ENCODE measurements at places on chromosomes 1 and 21.

DNA sequence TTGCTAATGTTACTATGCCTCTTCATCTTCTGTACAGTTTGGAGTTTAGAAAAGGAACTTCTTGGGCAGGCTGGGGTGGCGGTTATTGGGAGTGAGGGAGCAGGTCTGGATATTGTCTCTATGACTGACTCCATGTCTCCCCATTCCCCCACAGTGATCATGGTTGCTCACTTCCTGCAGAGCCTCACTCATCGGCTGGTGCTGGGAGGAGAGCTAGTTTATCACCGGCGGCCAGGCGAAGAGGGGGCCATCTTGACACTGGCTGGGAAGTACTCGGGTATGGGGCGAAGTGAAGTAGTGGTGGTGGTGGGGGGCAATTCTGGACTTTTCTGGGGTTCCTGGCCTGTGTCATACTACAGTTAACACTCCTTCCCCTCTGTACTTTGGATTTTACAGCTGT, 2.2 kb downstream of the TOMM40L start:
- no peak for DNase-seq

DNA sequence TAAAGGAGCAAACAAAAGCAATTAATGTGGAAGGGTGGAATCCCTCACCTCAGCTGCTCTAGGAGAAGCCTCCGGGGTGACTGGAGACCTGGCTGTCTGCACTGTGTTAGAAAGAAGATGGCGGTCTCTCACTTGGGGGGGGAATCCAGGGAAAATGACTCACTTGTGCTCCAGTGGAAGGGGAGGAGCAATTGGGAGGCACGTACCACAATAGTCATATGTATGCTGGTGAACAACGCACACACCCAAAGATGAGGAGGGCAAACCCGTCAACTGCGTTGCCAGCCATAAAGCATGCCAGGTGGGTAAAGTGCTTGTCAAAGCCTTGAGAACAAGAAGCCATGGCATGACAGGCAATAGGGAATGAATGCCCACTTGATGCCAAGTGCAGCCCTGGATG, 22.1 kb downstream of the PLEKHA6 start:
- no peak for DNase-seq

DNA sequence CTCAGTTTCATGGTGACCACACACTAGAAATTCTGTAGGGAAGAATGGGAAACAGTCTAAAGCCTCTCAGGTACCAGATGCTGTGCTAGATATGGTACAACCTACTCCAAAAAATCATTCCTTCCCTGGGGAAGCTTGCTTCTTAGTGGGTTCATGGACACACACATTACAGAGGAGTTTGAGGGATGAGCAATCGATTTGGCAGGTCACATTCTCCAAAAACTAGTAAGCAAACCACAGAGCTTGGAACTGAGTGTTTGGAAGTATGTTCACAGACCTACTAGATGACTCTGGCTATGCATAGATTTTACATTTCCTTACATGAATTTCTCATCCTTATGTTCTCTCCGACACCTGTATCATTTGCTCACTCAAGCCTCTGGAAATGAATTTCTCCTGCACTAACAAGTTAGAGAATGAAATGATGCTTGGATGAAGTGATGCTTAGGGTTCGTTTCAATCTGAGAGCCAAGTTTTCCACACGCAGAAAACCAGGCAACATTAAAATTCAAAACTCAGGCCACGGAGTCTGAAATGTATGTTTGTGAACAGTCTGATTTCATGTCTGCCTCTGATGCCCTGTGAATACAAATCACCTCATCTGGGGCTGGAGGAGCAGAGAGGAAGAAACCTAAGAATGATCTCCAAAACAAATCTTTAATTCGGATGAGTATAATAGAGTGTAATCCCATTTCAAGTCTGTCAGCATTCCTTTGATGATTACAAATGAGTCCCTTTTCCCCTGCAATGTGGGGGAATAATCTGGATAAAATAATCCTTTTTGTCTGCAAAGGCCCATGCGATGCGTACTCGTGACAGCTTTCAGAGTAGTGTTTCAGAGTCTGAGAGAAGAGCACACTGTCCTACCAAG, 11.0 kb downstream of the EVA1C start:
- no peak for DNase-seq

DNA sequence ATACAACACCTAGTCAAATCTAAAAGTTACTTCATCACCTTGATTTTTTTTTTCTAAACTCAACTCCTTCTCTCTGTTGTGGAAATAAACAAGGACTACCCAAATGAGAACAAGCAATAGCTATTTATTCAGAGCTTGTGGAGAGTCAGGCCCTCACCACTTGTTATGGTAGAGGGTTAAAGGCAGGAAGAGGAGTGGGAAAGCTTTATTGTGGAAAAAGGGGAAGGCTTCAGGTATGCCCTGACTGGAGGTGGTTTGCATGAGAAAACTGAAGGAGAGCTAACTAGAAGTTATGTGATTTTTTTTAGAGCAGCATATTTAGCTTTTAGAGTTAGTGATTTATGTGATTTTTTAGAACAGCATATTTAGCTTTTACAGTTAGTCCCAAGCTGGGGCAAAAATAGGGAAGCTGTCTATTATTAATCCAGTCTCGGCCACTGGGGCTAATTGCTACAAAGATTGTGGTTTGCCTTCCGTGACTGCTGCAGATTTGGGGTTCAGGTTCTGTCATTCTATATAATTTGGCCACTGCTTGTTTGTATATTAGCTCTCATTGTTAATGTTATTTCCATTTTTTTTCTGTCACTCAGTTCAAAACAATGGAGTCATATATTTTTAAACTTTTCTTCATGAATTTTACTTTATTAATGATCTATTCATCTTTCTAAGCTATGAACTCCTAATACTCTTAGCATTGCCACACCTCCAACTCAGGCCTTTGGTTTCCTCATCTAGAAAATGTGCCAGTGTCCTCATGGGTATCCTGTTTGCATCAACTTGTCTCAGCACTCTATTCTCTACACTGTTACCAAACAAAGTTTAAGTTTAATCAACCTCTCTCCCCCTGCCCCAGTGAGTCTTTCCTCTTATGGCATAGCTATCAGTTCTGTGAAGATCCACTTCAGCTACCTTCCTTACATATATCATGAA, 713.0 kb downstream of the BRINP3 start:
- no peak for DNase-seq

DNA sequence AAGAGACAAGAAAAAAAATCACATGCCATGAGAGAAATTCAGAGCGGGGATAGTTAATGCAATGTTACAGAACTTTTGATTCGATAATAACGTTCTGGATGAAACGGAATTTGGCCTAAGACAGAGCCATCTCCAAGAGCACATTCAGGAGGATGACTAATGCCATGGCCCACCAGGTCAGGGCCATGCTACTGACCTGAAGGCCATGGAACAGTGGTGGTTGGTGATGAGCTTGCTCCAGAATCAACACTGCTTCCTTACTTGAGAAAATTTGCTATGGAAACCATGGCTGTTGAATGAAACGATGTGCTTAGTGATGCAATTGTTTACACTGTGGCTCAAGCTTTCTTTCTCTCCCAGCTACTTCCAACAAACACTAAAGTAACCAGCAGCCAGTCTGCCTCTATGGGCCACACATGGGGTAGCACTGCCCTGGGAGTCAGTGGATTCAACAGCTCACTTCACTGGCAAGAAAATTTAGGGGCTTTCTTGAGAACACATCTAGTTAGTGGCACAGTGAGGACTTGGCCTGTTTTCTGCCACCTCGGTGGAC, 299.1 kb downstream of the PCP4 start:
- DNase-seq: no peak

- DNase-seq: no peak
These were observed at the start of gene FCRLA for GRCh38 chr1:161706482-161707347. FCRLA (plus strand) TSS chr1:161707229; CDS start chr1:161707265, 36 bp downstream.

DNA sequence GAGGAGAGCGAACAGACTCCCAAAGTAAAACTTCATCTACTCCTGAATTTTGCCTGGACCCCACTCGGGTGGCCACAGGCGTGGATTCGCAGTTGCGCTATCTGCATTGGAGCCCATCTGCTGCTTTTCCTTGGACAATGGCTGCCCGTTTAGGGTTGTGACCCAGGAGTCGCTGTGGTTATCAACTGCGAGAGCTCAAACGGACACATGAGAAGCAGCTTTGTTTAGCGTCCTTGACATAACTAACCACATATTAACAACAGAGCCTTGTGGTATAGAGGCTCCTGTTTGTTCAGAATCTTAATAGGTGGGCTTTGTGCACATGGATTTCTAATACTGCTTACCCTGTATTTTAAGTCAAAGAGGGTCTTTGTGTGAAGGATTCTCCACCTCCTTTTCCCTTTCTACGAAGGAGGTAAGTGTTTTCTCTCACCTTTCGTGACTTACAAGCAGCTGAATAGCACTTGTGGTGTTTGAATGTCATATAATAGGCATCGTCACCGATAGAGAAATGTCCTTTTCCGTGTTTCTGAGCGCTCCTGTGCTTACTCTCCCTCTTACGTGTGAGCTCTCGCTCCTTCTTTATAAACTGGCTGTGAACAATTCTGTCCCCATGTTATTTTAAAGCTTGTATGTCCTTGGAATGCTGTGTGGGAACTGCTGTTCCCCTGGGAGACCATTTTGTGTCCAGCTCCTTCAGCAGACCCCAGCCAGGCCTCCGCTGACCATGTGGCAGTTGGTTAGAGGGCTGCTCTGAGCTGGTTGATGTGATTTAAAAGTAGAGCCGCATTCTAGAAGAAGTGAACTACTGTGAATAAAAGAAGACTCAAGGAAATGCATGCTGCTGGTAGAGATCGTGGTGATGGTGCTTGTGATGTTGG, 441.4 kb downstream of the RPS6KC1 start:
- DNase-seq: no peak

GRCh38 chr1:171501305-171502024, 16.1 kb downstream of the PRRC2C start:
- DNase-seq: no peak

DNA sequence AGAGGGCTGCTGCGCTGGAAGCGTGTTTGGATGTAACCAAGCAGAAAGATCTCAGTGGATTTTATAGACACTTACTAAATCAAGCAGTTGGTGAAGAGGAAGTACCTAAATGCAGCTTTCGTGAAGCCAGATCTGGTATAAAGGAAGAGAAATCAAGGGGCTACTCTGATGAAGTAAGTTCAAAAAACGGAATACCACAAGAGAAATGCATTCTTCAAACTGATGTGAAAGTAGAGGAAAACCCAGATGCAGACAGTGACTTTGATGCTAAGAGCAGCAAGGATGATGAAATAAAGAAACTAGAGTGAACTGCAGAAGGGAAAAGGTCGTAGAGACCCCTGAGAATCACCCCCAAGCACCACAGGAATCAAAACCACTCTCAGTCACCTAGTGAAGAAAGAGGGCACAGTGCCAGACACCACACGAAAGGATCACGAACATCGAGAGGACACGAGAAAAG, 40.8 kb upstream of the NEXN start:
- no peak for DNase-seq

DNA sequence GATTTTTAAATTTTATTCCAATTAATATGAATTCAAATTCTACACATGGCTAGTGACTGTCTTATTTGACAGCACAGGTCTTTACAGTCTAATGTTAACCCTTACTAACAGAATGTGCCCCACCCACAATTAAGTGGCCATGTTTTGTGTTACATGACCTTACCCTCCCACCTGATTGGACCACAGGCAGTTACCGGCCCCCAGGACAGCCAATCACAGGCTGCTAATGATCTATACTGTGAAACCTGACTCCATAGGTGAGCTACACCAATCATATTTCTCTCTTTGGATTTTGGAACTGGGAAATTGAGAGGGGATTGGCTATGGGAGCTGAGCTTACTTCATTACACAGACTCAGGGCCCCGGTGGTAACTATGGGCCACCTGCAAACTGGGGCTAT, 27.5 kb downstream of the ZP4 start:
- no peak for DNase-seq

GRCh38 chr1:13595411-13595810, 11.8 kb downstream of the PDPN start:
- DNase-seq: no peak

GRCh38 chr21:32122082-32122481, 156.8 kb downstream of the MIS18A start:
- no peak for DNase-seq

- DNase-seq: no peak
These were observed 132.9 kb upstream of the EDN2 start for GRCh38 chr1:41617336-41617735.

GRCh38 chr1:151963288-151963687, 30.4 kb downstream of the S100A10 start:
- DNase-seq: no peak

GRCh38 chr1:29437946-29438345, 201.6 kb downstream of the PTPRU start:
- DNase-seq: no peak

DNA sequence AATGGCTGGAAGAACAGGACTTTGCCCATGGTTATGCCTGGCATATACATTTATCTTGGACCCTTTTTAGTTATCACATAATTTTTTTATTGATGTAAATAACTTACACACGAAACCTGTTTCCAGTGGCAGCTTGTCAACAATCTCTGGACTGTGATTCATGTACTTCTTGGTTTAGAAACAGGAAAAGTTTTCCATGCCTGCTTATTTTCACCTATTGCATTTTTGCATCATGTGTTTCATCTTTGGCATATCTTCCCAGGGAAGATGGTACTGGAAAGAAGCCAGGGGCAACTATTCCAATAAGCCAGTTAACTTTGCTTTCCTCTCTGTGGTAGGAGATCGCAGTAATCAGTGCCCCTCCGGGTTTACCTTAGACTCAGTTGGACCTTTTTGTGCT, 210.3 kb downstream of the TPR start:
- DNase-seq: no peak

- DNase-seq: no peak
These were observed 674 bp downstream of the CEP350 start for GRCh38 chr1:179955287-179955680.

- no peak for DNase-seq
These were observed 44.0 kb downstream of the ATP2B4 start for GRCh38 chr1:203670594-203670993.

- DNase-seq: no peak
These were observed 19.8 kb upstream of the SLC2A7 start for GRCh38 chr1:9045861-9046510.

GRCh38 chr1:65650682-65651081, 142.0 kb upstream of the PDE4B start:
- no peak for DNase-seq

DNA sequence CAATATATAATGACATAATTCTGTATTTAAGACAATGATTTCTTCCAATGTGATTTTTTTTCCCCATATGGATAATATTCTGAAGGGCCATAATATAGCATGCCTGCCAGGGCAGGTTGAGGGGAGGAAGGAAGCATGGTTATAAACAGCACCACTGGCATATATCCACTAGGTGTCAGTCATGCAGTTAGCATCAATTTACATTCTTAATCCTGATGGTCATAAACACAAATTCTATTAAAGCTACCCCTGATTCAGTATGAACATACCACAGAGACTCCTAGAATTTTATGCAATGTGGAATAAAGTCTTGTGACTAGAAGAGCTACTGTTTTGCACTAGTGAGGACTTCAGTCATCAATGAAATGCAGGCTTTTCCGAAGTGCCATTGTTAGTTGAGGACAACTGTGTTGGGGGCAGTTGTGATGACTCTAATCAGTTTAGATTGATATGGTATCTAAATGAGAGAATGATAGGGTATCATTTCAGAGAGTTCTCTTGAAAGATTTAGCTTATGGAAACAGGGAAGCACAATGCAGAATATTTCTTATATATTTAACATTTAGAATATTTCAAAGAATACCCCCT, 342.7 kb upstream of the NR5A2 start:
- DNase-seq: no peak
